NCI-H526 (cell line): ENCODE measurements at places on chromosomes 2 and 18.
A peak's percentile ranks its signal among the peaks of the same experiment; 100 is the strongest.

DNA sequence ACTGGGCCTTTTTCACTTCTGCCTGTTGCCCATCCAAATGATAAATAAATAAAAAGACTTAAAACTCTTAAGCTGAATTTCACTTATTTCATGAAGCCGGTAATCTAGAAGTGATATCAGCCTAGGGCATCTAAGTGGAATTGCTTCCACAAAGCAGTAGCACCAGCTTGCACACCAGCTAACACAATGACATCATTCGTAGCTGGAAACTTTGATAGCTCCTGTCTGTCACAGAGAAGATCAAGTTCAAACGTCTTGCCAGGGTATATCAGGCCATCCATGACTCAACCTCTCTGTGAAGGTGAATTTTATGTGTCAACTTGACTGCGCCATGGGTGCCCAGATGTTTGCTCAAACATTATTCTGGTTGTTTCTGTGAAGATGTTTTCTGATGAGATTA, 161.7 kb upstream of the MYT1L start:
- no peak for DNase-seq

GRCh38 chr2:29810956-29811355, 110.4 kb downstream of the ALK start:
- DNase-seq: no peak

DNA sequence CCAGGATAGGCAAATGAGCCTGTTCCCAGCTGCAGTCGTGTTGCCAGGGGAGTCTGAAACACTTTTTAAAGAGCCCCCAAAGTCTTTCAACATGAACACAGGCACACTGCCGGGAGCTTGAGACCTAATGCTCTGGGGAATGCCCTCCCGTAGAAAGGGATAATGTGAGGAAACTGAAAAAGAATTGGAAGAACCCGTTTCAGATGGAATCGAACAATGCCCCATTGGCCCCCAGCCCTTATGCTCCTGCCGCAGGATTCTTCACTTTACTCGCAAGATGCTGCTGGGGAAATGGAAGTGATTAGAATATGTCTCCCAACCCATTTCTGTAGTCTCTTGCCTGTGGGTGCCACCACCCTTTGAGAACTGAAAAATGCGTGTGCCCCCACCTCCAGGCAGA, 136.3 kb upstream of the GATA6 start:
- no peak for DNase-seq

DNA sequence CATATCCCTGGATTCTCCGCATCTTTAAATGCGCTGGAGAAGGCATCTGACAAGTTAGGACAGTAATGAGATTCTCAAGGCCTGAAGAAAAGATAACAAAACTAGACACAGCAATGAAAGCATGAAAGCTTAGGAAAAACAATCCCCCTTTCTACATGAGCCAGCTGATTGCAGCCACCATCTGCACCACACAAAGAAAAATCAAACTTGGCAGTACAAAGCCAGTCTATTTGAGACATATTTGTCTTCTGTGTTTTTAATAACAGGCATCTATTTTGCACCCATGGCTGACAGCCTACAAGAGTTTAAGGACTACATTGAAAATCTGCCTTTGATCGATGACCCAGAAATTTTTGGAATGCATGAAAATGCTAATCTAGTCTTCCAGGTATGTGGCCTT, 83.6 kb downstream of the TRABD2A start:
- no peak for DNase-seq

DNA sequence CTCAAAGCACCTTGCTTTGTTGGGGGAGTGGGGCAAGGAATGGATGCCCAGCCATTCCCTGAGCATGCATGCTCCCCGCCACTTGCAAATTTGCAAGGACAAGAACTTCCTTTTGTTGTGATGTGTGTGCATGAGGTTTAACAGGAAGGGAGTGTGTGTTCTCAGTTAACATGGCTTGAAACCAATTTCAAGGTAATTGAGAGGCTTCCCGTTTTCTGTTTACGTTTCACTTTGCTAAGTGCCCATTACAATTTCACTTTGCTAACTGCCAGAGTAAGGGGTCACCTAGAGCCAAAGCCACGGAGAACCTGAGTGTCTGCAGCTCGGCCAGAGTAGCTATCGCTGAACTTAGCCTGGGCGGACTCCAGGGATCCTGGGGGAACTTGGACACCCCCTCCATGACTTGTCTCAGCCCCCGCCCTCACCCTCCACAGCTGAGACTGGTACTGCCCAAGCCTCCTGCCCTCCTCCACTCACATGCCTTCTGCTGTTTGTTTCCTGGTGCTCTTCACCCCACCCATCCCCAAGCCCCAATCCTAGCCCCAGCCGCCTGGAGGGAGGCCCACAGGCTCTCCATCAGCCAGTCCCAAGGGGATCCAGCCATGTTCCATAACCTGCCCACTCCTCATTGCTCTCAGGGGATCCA, 53.6 kb upstream of the LAPTM4A start:
- DNase-seq: no peak

DNA sequence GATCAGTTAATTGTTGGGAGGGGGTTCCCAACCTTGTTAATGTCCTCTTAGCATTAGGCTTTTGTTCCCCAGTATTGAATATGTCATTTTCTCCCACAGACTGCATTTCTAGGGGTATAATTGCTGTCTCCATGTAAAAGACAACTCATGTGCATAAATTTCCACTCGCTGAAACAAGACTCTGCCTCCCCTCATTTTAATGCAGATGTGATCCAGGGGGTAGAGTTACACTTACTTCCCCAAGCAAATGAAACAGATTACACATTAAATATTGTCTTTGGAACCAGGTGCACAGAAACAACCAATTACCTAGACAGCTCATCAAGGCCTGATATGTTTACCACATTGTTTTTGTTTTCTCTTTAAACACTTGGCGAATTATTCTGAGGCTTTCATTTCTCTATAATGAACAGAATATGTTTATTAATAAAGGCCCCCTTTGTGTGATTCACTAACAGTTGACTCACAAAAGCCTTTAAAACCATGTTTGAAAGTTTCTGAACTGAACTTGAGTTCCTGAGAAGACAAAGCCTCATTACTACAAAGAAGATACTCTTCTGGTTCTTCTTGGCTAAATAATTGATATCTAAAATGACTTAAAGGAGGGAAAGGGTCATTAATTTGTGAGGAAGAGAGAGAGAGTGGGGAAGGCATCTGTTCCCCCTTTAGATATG, 15.0 kb upstream of the ACVR1 start:
- peak; percentile 79 for DNase-seq

DNA sequence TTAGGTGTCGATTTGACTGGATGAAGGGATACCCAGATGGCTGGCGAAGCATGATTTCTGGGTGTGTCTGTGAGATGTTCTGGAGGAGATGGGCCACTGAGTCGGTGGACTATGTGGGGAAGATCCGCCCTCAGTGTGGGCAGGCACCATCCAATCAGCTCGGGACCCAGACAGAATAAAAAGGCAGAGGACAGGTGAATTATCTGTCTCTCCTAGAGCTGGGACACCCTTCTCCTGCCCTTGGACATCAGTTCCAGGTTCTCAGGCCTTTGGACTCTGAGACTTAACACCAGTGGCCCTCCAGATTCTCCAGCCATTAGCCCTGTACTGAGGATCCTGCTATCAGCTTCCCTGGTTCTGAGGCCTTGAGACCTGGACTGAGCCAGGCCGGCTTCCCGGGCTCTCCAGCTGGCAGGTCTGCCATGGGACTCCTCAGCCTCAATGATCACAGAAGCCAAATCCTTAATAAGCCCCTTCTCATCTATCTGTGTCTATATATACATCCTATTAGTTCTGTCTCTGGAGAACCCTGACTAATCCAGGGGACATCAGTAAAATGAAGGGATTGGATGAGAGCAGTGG, 11.7 kb downstream of the PROC start:
- DNase-seq: no peak

DNA sequence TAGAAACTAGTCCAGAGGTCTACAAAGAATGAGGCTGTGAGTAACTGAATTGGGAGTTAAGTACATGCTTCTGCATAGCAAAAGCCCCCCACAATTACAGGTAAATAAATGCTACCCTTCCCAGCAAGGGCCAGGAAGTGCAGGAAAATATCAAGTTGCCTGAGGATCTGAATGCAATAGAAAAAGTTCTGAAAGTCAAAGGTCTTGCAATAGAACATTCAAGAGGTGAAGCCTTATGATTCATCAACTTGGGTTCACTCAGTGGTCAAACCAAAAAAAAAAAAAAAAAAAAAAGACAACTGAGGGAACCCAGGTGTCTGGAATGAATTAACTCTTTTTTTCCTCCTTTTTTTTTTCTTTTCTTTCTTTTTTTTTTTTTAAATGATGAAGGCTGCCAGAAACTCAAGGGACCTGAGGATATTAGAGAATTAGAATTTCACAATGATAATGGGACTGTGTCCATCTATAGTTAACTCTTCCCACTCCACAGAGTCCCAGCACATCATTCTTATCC, 42.9 kb upstream of the RFX8 start:
- DNase-seq: no peak

DNA sequence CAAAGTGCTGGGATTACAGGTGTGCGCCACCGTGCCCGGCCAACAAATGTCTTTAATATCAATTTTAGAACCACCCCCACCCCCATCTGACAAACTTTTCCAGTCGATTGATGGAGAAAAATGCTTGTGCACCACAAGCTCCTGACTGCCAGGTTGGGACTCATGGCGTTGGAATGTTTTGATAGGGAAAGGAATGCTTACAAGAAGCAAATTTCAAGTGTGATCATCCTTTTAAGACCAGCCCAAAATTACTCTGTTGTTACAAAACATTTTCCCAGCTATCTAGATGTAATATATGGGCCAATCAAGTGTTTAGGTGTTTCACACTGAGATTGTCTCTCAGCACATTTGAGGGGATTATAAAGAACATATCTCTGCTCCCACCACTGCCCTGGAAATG, 45.2 kb downstream of the UBXN4 start:
- DNase-seq: no peak

DNA sequence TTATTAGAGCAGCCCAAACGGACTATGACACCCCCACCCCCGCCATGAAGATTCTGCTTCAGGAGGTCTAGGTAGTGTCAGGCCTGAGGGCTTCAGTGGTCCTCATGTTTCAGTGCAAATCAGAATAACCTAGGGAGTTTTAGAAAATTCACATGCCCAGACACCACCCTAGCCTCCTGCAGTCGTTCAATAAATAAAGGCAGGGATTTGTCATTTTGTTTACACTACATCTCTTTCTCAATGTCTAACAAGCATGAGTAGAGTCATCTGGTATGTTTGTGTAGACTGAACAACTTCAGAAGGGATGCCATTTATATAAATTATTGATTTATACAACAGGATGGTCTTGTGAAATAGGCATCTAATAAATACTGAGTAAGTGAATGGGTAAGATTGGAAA, 112.1 kb upstream of the SERPINE2 start:
- no peak for DNase-seq

GRCh38 chr2:88693911-88694414, 2.5 kb downstream of the RPIA start:
- no peak for DNase-seq

DNA sequence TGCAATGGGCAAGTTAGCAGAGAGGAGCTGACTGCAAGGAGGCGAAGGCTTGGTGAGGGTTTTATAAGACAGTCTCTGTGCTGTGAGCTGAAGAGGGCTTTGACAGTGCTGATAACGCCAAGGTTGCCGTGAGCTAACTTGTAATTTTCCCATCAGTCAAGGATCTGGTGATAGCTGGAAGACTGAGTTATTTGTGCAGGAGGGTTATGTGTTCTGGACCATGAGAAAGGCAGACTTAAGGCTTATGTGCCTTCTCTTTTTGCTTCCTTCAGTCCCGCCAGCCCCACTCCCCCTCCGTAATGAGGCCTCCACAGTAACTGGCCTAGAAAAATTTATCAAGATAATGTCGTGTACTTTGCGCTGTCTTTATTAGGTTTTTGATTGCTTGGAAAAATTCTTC, 94.6 kb downstream of the RTP5 start:
- DNase-seq: no peak

GRCh38 chr2:158359846-158360245, 96.7 kb downstream of the CCDC148 start:
- no peak for DNase-seq

- no peak for DNase-seq
Observed at GRCh38 chr18:532018-532417, 31.5 kb upstream of the COLEC12 start.

GRCh38 chr2:240598311-240598911, 11.9 kb downstream of the CAPN10 start:
- no peak for DNase-seq

- no peak for DNase-seq
Observed at GRCh38 chr2:203758841-203759689, 52.6 kb downstream of the CD28 start.

GRCh38 chr2:196381464-196381863, 210.1 kb upstream of the STK17B start:
- DNase-seq: no peak

DNA sequence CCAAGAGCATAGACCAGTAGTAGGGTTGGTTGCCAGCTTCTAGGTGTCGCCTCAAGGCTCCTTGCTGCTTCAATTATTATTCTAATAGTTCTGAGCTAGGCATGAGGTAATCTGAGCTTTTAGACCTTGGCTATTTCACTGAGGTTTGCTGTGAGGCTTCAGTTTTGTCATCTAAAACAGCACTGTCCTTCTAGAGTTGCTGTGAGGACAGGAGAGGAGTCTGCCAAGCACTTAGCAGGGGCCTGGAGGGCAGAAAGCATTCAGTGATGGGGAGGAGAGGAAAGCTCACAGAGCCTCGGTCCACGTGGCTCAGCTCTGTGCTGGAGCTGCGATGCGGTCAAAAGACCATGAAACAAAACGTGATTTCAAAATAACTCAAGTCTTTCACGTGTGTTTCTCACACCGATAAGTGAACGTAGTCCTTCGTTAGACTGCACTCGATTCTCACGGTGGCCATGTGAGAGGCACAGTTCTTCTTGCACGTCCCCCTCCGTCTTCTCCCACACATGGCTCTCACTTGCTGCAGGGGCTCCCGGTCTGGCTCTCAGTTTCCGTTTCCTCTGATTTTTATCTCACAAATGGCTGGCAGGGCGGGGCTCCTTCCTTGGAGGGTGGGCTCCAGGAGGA, 113.7 kb downstream of the B3GNT2 start:
- DNase-seq: no peak

DNA sequence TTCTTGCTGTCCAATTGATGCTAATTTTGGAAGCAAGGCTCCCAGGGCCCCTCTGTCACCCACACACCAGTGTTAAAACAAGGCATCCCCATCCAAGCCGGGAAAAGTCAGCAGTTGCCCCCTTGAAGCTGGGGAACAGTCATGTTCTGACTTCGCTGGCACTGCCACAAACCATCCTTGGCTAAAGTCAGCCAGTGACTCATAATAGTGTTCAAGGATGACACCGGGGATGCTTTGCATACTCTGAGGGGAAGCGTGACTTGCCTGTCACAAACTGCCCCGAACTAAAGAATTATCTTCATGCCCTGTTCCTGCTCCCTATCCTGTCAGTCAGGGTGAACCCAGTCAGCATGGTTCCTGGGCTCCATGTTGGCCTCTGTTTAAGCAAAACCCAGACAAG, 37.0 kb downstream of the TGFA start:
- peak; percentile 12 for DNase-seq

- DNase-seq: peak; percentile 18
Observed at GRCh38 chr2:232458661-232459418, 2.9 kb downstream of the ALPI start.

- DNase-seq: no peak
Observed at GRCh38 chr2:62305421-62306176, 109.7 kb downstream of the B3GNT2 start.
